ENCODE measurements at places on chromosomes 16 and 17.
A peak's percentile ranks its signal among the peaks of the same experiment; 100 is the strongest.

DNA sequence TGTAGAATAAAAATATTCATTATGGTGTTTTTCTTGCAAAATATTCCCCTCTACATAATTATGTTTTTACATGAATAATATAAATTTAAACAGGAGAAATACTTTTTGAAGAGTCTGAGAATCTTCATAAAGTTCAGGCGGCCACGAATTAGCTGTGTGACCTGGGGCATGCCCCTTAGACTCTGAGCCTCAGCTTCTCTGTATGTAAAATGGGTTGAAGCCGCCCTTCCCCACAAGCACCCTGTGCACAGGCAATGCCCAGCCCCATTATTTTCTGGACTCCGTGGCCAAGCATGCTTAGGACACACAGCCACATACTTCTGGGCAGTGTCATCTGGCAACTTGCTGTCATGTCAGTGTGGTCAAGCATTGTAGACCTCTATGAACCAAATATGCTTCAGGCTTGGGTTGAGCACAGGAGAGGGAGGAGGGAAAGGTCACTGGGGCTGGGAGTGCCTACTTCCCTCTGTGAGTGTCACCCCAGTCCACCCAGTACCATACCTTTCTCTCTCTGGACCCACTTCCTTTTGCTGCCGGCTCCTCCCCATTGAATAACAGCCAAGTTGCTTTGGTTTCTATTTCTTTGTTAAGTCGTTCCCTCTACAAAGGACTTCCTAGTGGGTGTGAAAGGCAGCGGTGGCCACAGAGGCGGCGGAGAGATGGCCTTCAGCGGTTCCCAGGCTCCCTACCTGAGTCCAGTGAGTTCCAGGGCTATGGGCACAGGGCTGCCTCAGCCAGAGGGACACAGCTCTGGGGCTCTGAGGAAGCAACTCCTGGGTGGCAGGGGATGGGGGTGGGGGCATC lies at the start of gene LGALS9:
TSS of gene LGALS9 (plus strand) at position 582 of the 804 bp plus-strand sequence. CDS start at position 660, 78 bp downstream.
- DNase-seq: peak; percentile 31

DNA sequence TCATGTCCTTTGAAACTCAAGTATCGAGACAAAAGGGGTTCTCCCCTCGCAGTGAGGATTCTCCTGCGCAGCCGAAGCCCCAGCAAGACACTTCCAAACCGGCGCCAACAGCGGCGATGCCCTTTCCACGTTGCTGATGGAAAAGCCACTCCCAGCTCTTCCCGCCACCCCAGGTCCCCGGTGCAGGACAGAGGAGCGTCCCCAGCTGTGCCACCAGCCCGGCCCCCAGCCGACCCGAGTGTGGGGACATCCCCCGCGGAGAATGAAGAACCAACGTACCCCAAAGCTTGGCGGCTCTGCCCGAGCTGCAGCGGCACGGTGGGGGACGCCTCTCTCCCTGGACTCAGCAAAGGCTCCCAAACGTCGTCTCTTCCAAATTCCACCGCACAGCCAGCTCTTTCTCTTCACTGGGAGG lies 573 bp downstream of the CHST6 start:
- DNase-seq: no peak

GRCh38 chr17:6388416-6388815 lies 46.5 kb downstream of the AIPL1 start:
- DNase-seq: no peak

- no peak for DNase-seq
Observed at GRCh38 chr16:25868106-25868505, 176.3 kb downstream of the HS3ST4 start.

DNA sequence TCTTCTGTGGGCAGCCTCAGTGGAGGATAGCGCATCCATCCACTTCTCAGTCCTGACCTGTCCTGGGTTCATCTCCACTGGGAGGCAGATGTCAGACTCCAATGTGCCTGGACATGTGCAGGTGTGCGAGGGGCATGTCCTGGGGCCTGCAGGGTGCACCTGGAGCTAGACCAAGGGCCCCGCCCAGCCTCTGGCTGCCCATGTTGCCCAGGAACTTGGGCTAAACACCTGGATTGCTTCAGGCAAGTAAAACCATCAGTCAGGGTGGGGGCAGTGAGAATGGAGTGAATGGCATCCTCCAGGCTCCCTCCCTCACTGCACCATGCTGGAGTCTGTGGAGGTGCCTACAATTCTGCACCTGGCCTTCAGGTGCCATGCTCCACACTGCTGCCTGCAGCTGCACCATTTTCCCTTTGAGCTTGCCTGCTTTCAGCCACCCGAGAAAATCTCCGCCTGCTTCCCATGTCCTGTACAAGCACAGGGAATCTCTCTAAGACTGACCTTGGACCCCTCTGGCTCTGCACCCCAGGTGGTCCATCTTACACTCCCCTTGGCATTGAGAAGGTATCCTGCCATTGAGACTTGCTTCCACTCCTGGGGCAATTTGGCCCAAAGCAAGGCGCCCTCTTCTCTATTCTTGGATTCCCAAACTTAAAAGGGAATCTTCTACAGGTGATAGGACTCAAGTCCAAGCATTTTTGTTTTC lies 2.1 kb upstream of the MFSD6L start:
- DNase-seq: no peak

DNA sequence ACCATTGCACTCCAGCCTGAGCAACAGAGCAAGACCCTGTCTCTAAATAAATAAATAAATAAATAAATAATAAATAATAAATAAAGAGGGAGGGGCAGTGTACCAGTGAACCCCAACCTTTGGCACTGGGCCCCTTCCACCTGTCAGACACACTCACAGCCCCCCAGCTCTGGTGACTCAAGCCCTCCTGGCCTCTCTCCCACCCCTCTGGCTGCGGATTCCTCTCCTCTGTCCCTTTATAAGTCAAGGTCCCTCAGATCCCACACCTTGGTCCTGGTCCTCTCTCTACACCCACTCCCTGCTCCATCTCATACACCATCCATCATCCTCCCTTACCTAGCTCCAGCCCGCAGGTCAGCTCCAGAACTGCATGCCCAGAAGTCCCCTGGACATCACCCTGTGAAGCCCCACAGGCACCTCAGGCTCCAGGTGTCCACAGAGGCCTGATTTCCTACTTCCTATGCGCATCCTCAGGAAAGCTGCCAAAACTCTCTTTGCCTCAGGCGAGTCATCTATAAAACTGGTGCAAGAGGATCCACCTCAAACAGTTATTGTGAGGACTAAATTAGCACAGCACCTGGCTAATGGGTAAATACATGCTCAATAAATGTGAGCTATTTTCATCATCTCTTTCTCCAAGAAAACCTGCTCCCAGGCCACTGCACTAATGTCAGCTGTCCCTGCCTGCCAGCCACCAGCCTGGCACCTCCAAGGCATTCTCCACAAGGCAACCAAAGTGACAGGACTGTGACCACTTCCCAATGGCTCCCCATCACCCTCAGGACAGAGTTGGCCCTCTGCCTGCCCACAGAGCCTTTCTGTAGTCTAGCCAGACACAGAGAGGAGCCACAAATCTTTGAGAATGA lies 46.8 kb downstream of the BEAN1 start:
- no peak for DNase-seq

- peak; percentile 33 for DNase-seq
Observed at GRCh38 chr16:28010671-28011070, 52.8 kb downstream of the GSG1L start.

DNA sequence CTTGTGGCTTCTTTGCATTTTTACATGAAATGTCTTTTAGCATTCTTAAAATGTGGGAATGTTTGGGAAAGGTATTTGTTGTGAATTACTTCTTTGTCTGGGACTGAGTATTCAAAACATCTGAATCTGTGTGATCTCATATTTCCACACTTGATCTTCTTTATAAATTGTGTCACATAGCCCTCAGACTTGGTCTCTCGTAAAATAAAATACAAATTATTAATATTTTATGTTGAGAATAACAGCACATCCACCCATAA lies 81.9 kb downstream of the TUBD1 start:
- DNase-seq: no peak

GRCh38 chr16:66596986-66597848 lies 7.3 kb upstream of the CMTM3 start:
- DNase-seq: no peak

DNA sequence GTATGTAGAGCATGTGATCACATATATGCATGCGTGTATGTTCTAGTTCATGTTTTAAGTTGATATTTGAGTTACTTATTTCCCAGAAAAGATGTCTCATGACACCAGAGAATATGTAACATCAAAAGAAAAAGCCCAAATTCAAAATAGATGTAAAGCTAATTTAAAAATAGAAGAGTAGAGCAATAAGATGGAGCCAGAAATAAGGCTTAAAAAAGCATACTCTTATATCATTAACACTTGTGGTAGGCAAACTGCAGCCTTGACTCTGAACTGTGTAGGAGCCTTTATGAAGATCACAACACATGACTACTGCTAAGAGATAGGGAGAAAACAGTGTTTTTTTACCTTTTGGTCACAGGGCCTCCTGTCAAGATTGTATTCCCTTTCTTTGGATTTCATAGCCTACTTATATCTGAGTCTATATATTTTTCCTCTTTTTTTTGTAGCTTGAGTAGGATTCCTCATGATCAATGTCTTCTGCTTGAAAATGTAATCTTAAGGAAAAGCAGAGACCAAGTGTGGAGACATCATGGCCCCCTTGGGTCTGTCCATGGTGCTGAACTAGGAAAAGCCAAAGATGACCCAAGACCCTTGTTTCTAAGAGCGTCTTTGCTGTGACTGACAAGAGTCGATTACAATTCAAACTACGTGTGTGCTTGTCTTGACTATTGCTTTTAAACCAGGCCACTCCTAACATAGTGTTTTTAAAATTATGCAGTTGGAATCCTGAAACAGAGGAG lies 390.4 kb downstream of the SHISA9 start:
- no peak for DNase-seq

GRCh38 chr17:67322042-67322787 lies 44.2 kb downstream of the PSMD12 start:
- DNase-seq: no peak

- DNase-seq: no peak
Observed at GRCh38 chr17:9226794-9227135, 205.5 kb downstream of the NTN1 start.

DNA sequence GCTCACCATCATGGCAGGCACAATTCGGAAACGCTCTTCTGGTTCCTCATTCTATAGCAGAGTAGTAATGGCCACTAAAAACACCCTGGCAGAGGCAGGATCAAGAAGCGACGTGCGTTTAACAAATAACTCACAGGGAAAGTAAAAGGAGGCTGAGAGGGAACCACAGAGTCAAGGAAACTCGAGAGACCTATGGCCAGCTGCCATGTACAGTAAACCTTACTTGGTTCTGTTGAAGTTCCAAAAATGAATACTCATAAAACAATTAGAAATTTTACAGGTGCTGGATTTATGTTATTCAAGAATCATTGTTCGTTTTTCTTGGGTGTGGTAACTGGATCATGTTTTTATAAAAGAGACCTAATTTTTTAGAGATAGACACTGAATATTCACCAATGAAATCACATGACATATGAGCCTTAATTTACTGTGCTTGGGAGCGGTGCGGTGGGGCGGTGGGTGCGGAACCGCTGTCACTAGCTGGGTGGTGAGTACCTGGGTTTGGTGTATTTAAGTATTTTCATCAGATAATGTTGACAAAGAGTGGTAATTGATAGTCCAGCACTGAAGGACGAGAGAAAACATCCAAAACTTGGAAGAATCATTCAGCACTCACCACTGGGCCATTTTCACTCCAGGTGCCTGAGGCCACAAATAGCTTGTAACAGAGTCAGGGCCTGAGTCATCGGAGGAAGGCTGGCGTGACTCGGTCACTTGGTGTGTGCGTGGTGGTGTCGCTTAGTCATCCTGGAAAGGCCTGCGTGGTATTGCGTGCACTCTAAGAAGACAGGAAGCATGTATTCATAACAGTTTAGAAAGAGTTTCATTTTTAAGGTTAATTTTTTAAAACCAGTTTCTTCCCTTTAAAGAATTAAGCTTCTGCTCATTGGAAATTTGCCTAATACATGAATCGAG lies 135.4 kb upstream of the CHMP6 start:
- no peak for DNase-seq

GRCh38 chr16:46801428-46802049 lies 29.4 kb downstream of the C16orf87 start:
- DNase-seq: no peak

DNA sequence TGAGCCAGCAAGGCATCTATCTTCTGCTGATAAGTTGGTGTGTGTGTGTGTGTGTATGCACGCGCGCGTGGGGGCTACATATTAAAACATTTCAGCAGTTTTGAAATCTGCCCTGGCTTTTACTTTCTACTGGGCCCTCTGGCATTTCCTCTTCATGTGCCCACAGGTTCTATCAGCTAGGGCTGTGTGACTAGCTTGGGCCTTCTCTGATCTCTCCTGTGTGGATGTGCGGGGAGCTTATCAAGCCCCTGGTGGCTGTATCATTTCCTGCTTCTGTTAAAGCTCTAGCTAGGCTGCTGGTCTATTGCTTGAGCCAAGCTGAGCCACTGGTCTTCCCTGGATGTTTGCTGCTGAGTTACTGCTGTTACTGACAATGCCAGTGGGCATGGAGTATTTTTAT lies 132.5 kb downstream of the AATF start:
- DNase-seq: no peak

DNA sequence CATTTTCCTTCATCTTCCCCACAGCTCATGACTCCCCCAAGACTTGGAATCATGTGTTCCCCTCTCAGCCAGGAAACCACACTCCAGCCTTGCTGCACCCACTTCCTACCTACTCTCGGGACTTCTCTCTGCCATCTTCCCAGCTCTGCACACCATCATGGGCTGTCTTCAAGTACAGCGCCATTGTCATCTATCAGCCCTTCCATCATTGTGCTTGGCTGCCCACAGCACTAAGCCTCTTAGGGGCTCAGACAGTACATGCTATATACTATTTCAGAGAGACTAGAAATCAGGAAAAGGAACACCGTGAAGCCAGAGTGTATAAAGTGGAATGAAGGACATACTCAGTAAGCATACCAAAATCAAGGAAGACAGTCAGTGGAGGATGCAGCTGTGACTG lies 64.7 kb downstream of the CDH11 start:
- no peak for DNase-seq

- no peak for DNase-seq
Observed at GRCh38 chr17:21677126-21677910, 15.0 kb upstream of the KCNJ18 start.

DNA sequence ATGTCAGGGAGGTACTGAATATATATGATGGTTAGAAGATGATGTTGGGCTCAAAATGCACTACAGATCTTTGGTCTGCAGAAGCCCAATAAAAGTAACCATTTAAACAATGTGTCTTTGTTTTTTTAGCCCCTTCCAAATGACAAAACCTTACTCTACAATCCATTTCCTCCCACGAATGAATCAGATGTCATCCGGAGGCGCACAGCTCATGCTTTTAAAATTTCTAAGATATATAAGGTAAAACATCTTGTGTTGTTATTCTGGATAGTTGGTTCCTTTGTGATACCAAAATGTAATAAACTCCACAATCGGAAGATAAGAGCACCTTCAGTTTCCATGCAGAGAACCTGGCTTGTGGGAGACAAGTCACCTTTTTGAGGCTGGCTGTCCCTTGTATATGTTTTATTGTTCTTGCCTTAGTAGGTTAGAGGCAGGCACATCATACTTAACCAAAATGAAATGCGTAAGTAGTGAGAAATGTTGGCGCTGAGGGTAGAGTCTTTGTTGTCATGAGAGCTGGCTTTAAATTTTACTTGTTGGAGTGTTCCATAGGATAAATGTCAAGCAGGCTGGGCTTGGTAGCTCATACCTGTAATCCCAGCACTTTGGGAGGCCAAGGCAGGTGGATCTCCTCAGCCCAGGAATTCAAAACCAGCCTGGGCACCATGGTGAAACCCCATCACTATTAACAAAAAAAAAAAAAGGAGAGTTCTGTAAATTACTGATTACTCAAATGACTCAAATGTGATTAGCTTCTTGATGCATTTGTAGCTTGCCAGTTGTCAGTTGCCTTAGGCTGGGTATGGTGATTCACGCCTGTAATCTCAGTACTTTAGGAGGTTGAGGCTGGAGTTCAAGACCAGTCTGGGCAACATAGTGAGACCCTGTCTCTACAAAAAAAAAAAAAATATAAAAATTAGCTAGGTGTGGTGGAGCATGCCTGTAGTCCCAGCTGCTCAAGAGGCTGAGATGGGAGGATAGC lies 19.7 kb upstream of the SNTB2 start:
- DNase-seq: no peak

Data from putamen (tissue), 1 donor.